Muscle of back (tissue), 13 donors: ENCODE measurements at places on chromosomes 3 and 15.
A peak's percentile ranks its signal among the peaks of the same experiment; 100 is the strongest.

DNA sequence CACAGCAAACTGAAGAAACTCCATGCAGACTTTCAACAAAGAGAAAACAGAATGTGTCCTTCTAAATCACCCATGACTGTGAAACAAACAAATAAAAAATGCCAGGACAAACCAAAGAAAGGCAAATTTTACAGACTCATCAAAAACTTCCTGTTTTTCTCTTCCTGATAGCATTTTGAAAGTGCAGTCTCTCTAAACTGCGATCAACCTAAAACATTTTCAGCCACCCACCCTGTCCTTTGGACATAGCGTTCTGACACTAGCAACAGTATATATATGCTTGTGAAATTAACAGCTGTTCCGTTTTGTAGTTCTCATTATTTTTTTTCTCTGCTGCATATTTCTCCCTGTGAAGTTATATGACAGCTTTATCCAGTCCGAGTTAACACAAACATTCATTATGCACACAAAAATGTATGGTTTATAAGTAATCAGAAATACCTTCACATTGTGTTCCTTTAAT lies 151.7 kb downstream of the FBN1 start:
- no peak for DNase-seq

GRCh38 chr3:123054109-123054778 lies 12.6 kb upstream of the PDIA5 start:
- DNase-seq = no peak

DNA sequence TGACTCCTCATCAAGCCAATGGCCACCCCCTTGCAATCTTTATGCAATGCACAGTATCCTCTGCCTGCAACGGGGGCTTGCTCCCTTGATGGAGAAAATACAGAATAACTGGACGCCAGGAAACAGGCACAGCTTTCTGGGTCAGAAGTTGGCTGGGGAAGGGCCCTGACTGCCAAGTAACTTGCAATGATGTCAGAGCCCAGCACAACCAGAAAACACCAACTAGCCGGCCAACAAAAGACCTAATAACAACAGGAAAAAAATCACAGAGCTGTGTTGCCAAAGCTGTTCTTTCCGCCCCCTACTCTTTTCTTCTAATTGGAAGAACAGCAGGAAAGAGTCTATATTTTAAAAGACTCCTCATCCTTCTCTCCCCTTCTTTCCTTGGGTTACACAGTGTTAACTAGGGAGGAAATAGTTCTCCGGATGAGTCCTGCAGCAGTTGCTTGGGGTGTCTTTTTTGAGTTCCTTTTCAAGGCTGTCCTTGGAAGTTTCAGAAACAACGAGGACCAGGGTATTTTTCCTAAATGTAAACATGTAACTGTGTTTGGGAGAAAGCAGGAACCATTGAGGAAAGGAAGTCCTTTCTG lies 1.4 kb upstream of the SEMA6D start:
- DNase-seq = peak; percentile 80

- DNase-seq = no peak
Measured at GRCh38 chr3:70754314-70754713, 441.9 kb upstream of the MDFIC2 start.

DNA sequence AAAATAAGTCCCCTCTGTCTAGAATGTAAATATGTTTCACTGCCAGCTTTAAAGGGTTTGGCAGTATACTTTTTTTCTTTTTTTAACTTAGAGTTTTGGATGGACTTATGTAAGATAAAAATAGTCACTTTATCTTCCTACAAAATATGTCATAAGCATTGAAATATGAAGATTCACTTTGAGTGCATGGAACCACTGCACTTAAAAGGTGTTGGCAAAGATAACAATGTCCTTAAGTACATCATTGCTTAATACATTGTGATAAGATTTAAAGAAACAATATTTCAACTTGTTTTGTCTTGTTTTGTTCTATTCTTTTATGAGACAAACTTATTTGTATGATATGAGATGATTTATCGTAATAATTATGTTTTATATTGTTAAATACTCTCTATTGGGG lies 66.3 kb upstream of the NAALADL2 start:
- peak; percentile 10 for DNase-seq

- no peak for DNase-seq
Measured at GRCh38 chr15:69400850-69401249, 13.3 kb upstream of the KIF23 start.

DNA sequence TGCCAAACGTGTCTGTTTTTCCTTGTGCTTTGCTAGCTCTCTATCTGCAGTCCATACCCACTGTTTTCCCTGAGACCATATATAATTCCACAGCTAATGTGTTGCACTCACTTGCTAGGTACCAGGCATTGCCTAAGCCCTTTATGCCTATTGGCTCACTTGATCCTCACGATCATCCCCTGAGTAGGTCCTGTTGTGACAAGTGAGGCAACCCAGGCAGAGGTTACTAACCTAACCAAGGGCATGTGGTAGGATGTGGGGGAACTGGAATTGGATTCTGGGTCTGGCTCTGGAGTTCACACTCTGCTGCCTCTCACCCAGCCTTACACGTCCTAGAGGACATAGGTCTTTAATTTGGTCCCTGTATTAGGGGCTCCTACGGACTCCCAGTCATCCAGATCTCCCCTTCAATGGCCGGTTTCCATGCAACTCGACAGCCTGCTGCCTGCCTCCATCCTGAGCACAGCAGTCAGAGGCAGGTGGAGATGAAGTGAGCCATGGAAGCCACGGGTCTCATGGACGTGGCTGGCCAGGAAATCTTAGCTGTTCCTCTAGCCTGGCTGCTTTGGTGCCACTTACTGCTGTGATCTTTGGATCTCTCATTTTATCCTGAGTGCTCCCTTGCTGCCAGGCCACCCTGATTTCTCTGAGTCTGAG lies 38.9 kb upstream of the MYZAP start:
- DNase-seq = peak; percentile 3

DNA sequence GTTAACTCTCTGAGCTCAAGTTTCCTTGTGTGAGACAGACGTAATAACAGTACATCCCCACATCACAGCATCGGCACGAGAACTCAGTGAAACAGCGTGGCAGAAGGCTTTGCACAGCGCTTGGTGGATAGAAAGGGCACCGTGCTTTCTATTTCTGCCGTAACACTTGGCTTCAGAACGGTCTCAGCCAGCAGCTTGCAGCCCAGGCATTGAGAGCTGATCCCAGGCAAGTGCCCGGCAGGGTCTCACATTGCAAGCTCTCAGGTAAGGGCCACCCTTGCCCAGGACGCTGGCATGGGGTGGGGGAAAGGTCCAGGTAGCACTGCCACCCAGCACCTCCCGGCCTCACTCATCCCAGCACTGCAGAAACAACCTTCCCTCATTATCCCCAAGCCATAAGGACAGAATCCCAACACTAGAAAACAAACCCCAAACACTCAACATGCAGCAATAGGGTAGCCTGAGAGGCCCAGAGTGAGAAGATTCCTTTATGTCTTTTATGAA lies 70.5 kb upstream of the ITGA11 start:
- no peak for DNase-seq

- DNase-seq = no peak
Measured at GRCh38 chr3:183265157-183265642, 12.1 kb downstream of the B3GNT5 start.

DNA sequence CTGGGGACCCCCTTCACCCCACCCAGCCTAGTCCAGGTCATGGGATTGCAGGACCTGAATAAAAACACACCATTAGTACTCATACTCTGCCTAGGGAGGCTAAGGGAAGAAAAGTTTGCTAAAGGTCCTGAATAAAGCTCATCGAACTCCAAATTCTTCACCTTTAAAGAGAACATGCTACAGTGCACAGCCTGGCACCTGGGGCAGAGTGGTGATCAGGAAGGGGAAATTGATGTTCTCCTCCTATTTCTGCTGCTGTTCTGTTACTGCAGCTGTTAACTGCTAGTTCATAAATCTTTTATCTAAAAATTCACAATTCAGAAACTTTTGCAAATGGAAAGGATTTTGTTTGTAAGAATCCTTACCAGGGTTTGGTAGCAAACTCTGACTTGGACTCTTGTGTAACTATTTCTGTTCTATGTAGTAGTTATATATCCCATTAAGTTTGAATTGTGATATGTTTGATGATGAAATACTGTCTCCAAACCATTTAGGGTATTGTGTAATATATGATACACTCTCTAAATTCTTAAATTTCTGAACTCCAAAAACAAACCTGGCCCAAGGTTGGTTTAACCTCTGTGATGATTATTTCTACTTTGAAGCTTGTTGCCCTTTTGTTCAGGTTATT lies 27.9 kb downstream of the MCTP2 start:
- no peak for DNase-seq

- no peak for DNase-seq
Measured at GRCh38 chr15:43871835-43872234, 45.0 kb downstream of the WDR76 start.

- DNase-seq = no peak
Measured at GRCh38 chr15:88637436-88637835, 1.4 kb upstream of the ISG20 start.

DNA sequence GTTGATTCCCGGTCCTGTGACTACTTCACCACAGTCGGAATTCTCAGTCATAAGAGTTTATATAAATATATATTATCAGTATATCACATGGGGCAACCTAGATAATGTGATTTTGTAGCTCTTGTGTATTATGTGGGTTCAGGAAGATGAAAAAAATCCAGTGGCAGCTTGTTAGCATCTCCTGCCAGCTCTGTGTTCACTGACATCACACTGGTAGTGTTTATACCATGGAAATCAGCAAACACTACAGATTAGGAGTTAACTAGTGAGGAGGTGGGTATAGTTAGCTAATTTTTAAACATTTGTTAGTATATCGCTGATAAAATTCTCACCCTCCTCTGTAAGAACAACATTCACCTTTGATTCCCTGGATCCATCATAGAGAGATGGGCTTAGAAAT lies 44.5 kb upstream of the KCNMB2 start:
- no peak for DNase-seq

DNA sequence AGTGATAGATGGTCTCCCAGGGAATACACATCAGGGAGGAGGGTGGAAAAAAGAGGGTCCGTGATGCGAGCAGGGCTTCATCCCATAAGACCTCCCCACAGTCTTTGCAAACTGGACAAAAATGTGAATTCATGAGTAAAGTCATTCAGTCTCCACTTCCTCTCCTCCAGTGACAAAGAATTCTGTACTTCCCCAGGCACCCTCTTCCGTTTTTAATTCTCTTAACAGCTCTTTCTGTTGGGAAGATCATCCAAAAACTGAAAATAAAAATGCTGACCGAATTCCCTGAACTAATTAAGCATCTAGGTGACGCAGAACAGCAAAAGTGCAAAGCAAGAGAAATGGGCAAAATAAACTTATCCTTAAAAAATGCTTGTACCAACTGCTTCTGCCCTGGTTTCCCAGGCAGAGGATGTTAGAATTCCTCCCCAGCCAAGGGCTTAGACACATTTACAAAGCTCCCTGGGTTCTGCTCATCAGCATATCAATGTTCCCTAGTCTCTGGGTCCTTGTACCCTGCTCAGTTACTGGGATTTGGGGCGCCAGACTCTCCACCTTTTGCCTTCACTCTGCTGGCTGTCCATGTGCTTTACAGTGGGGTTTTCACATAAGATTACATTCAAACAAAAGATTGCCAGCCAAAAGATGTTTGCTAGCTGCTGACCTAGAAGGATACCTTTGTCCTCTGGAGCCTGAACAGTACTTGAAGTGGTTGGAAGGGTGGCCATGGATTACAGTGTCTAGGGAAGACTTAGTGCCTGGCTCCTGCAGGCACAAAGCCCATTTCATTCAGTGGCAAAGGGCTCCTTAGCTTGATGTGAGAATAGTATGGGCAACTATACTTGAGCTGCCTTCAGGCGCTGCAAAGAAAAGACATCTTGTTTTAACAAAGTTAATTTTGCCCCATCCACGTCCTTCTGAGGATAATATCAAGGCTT lies 69.4 kb downstream of the ARNT2 start:
- no peak for DNase-seq

- DNase-seq = peak; percentile 85
Measured at GRCh38 chr15:98650417-98651035, 2.2 kb downstream of the IGF1R start.

- no peak for DNase-seq
Measured at GRCh38 chr3:101611023-101611422, 37.0 kb downstream of the PCNP start.

DNA sequence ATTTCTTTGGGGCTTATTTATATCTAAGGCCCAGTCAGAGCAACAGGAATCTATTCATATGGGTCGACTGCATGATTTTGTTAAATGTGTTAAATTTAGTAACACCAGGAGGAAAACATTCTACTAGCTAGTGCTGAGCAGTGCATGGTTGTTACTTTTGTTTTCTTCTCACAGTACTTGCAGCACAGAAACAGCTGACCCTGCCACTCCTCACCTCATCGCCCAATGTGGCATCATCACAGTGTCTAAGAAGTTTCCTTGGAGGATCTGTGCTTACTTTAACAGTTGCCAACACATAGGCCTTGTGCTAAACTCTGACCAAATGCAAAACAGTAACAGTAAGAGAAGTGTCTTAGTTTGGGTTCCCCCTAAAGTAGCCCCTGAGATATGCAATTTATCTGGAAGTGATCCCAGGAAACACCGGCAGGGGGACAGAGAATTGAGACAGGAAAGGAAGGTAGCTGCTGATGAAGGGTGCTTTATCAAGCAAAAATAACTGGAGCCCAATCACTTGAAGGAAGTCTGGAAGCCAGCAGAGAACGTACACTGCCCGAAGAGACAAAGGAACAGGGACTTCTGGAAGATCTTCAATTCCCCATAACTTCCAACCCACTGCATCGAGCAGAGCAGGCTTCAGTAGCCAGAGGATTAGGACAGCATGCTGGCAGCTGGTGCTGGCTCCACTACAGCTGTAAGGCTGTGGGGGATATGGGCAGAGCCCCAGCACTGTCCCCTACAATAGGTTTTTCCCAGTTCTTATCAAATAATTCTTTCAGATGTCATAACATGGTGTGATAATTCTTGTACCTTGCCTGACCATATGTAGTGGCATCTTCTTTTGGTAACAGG lies 36.0 kb upstream of the ULK4 start:
- no peak for DNase-seq

- DNase-seq = no peak
Measured at GRCh38 chr3:129003578-129004112, 2.5 kb downstream of the EFCC1 start.

DNA sequence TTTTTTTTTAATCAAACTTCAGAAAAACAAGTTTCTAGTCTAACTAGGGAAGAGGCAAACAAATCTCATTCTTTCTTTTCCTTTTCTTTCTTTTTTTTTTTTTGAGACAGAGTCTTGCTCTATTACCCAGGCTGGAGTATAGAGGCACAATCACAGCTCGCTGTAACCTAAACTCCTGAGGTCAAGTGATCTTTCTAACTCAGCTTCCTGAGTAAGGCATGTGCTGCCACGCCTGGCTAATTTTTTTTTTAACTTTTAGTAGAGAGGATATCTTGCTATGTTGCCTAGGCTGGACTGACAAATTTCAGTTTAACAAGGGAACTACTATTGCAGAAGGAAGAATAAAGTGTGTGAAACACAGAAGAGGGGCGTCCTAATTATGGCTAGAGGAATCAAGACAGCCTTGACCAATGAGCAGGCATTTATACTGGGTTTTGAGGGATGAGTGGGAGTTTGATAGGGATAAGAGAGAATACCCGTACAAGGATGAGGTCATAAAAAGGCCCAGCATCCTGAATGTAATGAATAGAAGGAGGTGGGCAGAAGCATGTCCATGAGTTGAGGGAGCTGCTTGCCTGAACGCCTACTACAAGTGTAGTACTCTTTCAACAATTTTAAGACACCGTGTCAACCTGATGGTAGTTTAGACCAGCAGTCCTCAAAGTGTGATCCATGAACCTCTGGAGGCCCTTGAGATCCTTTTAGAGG lies 6.7 kb upstream of the ZFAND6 start:
- DNase-seq = no peak
